ENCODE measurements at places on chromosomes 5 and 9.

DNA sequence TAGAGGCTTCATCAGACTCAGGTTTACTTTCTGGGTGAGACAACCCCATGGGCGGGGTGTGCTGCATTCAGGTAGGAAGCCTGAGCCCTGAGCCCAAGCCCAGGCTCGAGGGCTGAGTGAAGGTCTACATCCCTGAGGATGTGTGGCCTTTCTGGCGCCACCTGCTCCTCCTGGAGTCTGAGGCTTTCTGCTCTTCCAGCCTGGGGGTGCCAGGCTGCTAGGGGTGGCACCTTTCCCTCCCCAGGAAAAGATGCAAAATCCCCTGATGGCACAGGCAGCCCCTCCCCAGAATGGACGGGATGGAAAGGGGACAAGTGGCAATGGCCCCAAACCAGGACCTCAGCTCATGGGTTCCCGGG, 44.4 kb upstream of the PRRC2B start:
- DNase-seq, result no peak

- no peak for DNase-seq
Measured at GRCh38 chr5:126054577-126055347, 368.4 kb upstream of the GRAMD2B start.

DNA sequence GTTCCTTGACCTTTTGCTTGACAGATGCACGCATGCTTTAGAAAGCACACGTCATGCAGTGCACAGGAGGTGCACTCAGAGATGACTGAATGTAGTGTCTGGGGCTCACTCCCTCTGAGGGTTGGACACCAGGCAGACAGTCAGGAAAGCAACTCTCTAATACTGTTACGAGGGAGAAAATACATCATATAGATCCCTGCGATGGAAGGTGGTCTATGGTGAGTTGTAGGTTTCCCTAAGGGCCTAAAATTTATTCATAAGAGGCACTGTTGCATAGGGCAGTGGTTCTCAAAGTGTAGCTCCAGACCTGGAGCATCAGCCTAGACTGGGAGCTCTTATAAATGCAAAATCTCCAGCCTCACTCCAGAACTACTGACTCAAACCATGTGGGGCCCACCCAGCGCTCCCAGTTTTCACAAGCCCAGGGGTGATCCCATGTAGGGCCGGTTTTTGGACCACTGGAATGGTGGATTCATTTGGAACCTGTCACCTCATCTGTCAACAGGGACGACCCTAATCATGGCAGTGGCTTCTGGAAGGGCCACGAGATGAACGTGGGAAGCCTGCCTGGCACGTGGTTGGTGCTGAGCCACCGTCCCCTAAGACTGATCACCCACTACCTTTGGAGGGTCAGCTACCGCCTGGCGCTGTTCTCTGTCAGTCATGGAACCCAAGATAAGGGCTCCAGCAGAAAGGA, 16.8 kb upstream of the PHF19 start:
- no peak for DNase-seq

DNA sequence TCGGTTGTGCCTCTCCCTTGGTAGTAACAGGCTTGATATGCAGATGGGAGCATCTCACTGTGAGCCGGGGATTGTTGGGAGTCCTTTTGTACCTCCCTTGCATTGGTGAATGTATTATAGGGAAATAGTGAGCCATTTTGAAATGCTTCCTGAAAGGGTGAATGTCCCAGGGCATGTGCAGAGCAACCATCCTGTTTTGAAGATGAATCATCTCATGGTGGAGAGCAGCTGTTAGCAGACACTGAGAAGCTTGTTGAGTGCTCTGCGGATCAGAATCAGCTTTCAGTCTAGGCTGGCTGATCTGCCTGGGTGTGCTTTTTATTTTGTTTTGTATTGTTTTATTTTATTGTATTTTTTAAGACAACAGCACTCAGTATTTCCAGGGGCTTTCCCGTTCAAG, 29.7 kb downstream of the SLC36A1 start:
- DNase-seq, result no peak

- DNase-seq, result no peak
Measured at GRCh38 chr5:129853588-129853987, 50.7 kb upstream of the CHSY3 start.

GRCh38 chr5:147673266-147673665, 109.3 kb downstream of the JAKMIP2 start:
- DNase-seq, result no peak

DNA sequence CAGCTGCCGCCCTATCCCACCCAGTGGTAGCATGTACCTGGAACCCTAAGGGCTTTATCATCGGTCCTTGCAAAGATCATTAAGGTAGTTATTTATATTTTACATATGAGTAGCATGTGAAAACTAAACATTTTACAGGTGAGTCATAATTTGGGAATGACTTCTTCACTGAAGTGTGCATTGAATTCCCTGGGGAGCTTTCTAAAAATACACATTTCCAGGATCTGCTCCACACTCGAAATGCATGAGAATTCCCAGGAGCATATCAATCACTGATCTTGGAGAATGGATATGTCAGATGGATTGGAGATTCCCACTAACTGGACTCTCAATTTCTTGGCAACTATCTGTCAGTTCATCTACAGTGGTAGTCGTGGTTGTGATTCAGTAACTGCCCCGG, 717.5 kb downstream of the IRX1 start:
- no peak for DNase-seq

GRCh38 chr5:8644377-8644776, 775.4 kb downstream of the MTRR start:
- DNase-seq, result no peak

DNA sequence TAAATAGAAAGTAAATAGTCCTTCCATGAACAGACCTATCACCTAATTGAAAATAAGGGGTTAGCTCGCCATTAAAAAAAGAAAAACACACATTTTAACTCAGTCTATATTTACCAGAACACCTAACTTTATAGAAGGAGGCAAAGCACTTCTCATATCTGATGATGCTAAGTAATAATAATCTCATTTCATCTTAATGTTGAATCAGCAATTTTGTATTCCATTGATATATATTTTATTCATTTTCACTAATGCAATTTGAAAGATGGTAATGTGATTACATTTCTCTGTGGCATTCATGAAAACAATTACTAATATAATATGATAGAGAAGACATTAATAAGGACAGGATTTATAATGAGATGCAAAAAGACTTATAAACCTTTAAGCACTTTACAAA, 276.7 kb downstream of the BNC2 start:
- no peak for DNase-seq

- DNase-seq, result no peak
Measured at GRCh38 chr9:123011878-123012528, 21.5 kb upstream of the GPR21 start.

- DNase-seq, result no peak
Measured at GRCh38 chr9:77161191-77161590, 16.1 kb upstream of the VPS13A start.

DNA sequence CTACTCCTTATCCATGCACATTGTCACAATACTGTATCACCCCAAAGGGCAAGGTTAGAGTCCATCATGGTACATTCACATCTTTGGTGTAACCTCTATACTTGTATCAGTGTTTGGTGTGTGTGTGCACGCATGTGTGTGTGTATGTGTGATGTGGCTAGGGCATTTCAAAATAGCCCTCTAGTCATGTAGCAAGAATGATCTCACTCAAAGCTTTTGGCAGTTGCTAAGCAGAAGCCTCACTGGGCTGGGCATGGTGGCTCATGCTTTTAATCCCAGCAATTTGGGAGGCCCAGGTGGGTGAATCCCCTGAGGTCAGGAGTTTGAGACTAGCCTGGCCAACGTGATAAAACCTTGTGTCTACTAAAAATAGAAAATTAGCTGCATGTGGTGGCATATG, 245.3 kb downstream of the ADGRV1 start:
- no peak for DNase-seq

DNA sequence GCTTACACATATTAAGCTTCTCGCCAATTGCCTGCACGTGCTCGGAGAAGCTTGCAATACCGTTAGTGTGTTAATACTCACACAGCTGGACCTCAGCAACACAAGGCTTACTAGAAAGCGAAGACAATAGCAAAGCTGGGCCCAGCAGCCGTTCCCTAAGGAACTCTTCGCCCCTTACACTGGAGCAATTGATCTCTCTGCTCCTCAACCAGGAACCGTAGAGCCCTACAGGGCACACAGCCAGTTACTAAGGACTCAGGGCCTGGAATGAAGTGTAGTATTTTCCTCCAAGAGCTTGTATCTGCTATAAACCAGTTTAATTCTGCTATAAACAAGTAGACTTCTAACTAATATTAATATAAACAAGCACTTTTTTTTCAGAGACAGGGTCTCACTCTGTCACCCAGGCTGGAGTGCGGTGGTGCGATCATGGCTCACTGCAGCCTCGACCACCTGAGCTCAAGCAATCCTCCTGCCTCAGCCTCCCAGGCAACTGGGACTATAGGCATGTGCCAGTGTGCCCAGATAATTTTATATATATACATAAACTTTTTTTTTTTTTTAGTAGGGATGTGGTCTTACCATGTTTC, 67.0 kb upstream of the SIMC1 start:
- DNase-seq, result no peak

DNA sequence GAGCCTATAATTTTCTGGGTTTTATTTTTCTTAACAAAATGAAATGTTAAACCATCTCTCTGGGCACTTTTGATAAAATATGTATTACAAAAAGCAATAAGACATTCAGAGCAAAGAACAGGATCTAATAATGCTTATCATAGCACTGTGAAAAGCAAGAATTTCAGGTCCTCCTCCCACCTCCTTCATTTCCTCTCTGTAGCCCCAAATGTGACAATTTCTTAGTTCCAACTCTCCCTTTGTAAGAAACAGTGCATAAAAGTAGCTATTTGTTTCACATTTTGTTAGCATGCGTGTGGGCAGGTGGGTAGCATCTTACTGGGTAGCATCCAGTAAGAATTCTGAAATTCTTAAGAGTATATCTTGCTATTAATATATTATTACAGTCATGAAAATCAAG, 130.9 kb upstream of the RASA1 start:
- no peak for DNase-seq

GRCh38 chr9:98159301-98159700, 33.1 kb downstream of the CORO2A start:
- DNase-seq, result no peak

DNA sequence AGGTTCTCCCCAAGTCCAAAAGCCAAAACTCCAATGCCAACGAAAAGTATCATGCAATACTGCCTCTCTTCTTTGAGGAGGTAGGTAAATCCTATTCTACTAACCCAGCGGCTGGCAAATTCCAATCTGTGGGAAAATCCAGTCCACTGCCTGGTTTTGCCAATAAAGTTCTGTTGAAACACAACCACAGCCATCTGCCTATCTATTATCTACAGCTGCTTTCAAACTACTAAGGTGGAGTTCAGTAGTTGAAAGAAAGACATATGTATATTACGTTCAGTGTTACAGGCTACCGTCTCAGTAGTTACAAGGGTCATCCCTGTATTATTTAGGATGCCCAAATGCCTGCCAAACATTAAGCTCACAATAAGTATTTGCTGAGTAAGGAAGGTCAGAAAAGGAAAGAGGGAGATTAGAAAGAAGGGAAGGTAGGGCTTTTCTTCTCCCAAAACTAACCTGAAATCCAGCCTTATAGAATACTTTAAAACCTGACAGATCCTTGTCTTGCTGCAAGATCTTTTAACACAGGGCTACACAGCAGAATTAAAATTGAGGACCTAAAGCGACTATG, 16.2 kb downstream of the ARL15 start:
- no peak for DNase-seq

DNA sequence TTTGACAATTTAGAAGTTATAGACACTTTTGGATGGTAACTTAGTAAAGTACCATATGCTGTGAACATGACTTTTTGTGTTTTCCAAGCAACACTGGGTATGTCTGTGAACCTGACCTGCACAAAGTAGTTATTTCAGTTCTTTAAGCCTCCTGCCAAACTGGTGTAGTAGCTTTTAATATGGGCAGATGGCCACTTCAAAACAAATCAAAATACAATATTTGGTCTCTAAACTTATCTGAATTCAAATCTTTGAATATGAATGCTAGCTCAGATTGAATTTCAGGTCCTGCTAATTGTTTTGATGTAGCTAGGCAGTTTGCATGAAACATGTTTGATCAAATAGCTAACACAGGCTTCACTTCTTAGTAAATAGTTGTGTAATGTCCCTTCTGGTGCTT, 1176.7 kb upstream of the CDH9 start:
- no peak for DNase-seq

DNA sequence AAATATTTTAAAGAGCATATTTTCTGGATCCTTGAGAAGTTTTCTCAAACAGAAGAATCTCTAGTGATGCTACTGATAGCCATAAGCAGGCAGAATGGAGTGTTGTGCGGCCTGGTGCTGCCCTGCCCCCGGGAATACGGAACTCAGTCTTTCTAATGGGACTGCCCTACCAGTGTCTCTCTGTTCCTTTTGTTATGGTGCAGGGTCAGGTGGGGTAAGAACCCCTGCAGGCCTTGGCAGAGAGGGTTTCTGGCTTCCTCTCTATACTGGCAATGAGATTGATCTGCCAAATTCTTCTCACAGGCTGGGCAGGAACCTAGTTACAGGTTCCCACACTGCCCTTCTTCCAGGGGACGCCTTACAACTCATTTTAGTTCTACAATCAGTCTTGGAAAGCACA, 2.6 kb downstream of the IL5 start:
- no peak for DNase-seq

DNA sequence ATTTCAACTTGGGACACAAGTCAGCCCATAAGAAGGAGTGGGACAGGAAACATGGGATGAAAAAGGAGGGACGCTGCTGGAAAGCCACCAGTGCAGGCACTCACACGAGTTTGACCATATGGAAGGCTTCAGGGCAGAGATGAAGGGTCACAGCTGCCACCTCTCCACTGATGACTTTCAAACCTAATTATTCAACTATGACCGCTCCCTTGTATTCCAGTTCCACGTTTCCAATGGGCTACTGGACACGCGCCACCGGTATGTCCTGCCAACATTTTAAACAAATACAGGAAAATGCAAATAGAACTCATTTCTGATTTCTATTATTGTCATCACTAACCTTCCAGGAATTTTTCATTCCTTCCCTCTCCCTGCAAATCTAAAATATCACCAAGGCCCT, 134.7 kb downstream of the SLC1A3 start:
- no peak for DNase-seq

GRCh38 chr9:128371630-128372117, 500 bp downstream of the URM1 start:
- DNase-seq, result no peak

DNA sequence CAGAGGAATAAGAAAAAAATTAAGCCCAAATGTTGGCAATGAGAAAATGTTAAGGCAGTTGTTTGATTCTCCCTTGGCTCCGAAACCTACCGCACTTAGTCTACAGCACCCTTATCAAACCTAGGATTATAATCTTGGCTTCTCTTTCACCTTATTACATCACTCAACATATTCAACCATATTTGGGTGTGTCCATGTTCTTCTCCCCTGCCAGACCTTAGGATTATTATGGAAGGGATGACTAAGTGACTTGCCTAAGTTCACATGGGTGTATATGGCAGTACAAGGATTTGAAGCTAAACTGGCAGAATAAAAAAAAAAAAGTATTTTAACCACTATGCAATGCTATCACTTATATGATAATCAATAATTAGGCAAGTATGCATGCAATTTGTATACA, 76.4 kb downstream of the PLK2 start:
- no peak for DNase-seq

Data from stimulated activated CD4-positive, alpha-beta T cell treated with anti-CD3 and anti-CD28 coated beads, TNF-alpha, amount 100 ng/mL, for 4 hours (primary cell).